ENCODE measurements at places on chromosomes 11 and 22.

DNA sequence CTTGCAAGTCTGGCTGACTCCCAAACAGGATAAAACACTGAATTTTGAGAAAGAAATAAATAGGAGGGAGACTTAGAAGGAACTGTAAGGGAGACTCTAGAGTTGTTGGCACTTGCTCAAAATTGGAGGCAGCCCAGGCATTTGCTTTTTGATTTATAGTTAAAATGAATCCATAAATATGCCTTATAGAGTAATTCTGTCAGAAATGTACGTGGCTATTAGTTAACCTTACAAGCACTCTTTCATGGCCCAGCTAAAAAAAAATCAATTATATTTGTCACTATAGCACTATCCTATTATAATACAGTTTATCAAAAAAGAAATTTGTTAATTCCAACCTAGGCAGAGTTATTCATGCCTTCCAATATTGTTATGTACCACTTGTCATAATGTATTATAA is 1000.0 kb upstream of the CHORDC1 start:
- DNase-seq = no peak

- DNase-seq = no peak
These were observed 27.6 kb upstream of the TOLLIP start for GRCh38 chr11:1336836-1337646.

GRCh38 chr11:2366276-2366675 is 10.8 kb upstream of the CD81 start:
- no peak for DNase-seq

DNA sequence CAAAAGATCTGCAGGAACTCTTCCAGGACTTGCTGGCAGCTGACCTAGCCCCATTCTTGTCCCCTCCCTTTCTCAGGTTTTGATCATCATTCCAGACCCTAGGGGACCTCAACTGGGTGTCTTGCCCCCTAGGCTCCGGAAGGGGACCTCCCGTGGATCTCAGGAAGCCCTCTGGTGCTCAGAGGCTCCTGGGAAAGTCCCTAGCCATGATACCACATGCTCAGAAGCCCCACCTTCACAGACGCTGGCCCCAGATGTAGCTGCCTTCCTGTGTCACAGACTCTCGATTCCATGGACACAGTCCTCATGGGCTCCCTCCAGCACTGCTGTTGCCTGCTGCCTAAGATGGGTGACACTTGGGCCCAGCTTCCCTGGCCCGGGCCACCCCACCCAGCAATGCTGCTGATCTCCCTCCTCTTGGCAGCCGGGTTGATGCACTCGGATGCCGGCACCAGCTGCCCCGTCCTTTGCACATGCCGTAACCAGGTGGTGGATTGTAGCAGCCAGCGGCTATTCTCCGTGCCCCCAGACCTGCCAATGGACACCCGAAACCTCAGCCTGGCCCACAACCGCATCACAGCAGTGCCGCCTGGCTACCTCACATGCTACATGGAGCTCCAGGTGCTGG is at the start of gene LRRC55:
Gene LRRC55, plus strand, starts transcription at position 276 of the 628 bp plus-strand sequence. Its CDS starts 70 bp downstream, at position 346.
- no peak for DNase-seq

- DNase-seq = no peak
These were observed 2.4 kb downstream of the LGR4 start for GRCh38 chr11:27470166-27470565.

DNA sequence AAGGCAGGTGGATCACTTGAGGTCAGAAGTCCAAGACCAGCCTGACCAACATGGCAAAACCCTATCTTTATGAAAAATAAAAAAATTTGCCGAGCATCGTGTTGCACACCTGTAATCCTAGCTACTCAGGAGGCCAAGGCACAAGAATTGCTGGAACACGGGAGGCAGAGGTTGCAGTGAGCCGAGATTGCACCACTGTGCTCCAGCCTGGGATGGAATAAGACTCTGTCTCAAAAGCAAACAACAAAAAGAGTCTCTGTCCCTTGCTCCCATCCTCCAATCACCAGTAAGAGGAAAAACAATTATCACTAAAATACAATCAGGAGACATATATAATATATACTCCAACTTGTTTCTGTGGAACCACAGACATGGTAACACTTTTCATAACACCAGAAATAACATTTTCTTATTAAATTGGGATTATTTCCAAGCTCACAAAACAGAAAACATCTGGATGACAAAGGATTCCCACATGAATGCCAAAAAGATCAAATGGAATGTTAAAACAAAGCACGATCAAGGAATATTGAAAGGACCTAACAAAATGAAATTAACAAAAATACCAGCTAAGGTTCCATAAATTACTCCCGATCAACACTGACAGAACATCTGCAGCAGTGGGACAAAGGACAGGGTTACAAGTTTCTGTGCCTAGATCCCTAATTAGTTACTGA is 15.2 kb downstream of the FCHSD2 start:
- no peak for DNase-seq

DNA sequence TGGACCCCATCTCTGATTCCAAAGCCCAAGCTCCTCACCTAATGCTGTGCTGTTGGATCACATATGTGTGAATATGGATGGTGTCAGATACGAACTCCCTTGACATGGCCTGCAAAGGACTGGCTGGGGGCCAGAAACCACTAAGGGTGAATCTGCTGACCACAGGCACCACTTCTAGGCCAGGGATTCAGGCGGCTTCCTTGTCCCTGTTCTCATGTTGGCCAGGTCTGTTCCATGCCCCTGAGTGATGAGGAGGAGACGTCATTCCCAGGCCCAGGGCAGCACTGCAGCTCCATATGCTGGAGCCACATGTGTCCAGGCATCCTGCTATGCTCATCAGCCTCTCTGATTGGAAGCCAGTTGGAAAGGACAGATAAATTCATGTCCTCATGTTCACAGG is 130.0 kb upstream of the BDNF start:
- DNase-seq = no peak

DNA sequence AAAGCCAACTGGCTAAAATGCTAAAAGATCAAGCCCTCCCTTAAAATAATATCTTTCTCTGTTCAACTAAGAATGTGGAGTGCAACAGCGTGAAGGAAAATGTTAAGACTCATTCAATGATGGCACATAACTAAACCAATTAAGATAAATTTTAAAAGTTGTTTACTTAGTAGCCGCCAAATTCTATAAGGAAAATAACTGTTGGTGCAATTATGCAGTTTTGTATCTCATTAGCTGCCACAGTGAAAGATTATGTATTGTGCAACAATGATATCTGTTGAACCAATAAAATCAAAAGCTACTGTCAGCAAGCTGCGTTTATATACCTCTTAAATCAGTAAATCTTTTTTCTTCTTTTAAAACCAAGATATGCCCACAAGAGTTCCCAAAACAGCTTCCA is 55.5 kb downstream of the SIK3 start:
- DNase-seq = no peak

GRCh38 chr11:113519989-113520613 is 44.9 kb upstream of the DRD2 start:
- DNase-seq = no peak

- no peak for DNase-seq
These were observed 230.3 kb upstream of the NARS2 start for GRCh38 chr11:78804991-78805390.

DNA sequence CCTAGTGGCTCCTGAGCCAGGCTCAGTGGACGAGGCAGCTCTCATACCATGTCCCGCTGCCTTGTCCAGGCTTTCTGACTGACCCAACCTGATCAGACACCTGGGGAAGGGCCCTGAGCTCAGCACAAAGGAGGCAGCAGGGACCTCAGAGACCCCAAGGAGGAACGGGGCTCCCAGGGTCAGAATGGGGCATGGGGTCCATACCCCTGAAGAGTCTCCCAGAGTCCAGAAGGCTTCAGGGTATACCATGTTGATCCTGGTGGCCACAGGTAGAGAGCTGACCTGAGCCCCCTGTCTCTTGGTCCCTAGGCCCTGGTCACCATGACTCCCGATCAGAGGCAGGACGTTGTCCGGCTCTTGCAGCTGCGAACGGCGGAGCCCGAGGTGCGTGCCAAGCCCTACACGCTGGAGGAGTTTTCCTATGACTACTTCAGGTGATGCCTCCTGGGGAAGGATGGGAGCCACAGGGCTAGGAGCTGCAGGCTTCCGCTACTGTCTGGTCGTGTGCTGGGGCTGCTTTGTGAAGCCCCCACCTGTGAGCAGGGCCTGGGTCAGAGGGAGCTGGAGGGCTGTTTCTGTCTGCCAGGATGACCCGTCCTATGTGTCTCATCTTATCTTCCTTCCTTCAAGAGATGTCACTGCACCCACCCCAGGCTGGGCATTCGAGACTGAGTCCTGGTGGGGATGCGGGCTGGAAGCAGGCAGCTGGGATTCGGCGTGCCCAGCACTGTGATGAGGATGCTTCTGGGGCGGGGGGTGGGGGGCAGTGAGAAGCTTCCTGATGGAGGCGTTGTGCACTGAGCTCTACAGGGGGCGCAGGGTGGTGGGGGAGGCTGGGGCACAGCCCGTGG is 74.2 kb downstream of the MYO7A start:
- DNase-seq = no peak

GRCh38 chr11:104856607-104857006 is 41.7 kb downstream of the CASP12 start:
- peak; percentile 6 for DNase-seq

DNA sequence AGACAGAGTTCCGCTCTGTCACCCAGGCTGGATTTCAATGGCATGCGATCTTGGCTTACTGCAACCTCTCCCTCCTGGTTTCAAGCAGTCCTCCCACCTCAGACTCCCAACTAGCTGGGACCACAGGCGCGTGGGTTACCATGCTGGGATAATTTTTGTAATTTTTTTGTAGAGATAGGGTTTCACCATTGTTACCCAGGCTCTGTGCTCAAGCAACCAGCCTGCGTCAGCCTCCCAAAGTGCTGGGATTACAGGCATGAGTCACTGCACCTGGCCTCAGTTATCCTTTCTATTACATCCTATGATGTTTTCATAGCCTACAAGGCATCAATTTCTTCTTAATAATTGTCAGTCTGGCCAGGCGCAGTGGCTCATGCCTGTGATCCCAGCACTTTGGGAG is 36.5 kb downstream of the LRRC74B start:
- DNase-seq = peak; percentile 11

GRCh38 chr11:8913961-8914660 is 3.1 kb downstream of the AKIP1 start:
- peak; percentile 73 for DNase-seq

DNA sequence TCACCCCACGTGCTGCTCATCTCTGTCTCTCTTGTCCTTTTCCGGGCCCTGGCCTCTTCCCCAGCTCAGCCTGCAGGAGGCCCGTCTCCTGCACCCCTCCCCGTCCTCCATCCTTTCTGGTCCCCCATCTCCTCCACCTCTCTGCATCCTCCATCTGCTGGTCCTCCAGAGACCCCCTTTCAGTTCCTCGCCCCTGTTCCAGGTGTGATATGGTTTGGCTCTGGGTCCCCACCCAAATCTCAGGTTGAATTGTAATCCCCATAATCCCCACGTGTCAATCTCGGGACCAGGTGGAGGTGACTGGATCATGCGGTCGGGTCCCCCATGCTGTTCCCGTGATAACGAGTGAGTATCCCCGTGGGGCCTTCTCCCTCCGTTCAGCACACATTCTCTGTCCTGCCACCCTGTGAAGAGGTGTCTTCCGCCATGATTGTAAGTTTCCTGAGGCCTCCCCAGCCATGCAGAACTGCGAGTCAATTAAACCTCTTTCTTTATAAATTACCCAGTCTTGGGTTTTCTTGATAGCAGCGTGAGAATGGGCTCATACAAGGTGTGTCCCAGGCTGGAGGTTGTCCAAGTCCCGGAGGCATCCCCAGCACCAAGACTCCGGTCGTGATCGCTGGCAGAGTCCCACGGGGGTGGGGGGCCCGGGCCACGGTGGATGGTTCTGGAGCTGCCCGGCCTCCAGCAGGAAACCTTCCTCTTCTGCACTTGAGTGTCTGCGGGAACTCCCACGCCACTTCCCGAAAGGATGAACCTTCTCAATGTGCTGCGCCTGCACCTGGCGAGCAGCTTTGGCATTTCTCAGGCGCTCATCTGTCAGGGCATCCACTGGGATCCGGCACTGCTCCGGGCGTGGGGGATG is 29.0 kb upstream of the TOLLIP start:
- no peak for DNase-seq

- no peak for DNase-seq
These were observed 2.3 kb downstream of the SHANK3 start for GRCh38 chr22:50674606-50675552.

DNA sequence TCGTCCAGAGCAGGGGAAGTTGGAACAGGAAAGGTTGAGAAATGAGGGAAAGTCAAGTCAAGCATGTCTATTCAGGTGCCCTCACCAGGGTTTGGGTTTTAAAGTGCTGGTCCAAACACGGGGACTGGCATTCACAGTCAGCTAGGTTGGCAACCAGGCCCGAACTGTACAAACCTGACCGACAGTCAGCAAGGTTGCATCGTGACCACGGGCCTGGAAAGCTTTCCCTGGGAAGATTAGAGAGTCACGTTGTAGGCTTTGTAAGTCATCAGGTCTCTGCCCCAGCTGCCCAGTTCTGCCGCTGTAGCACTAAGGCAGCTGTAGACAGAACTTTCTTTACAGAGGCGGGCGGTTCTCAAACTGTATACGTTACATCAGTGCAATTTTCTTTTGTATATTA is 7.4 kb downstream of the KRTAP5-10 start:
- no peak for DNase-seq

DNA sequence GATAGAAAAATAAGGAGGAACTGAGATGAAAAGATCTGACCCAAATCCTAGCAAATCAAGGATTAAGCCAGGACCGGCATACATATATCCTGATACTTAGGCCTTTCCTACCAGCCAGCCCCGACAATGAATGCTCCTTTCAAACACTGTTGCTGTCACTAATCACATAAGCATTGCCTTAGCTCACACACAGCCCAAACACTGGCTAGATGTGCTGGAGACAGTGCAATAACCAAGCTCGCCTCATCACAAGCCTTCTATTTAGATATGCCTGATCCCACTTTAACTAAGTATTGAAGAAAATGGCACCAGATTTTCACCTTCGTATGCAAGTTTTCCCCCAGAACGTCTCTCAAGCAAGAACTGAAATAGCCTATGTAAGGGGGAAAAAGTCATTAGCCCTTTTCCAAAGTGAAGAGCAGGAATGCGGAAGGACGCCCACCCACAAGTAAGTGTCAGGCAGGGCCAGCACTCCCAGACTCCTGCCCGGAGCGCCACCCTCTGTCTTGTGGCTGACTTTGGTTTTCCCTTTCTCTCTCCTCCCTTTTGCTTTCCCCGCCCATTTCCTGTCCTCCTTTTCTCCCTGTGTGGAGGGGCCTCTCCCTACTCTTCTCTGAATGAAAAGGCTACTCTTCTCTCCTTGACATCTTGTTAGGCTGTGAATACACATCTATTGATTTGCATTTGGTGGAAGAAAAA is 8.9 kb upstream of the OPCML start:
- DNase-seq = no peak

GRCh38 chr11:60530454-60531100 is 15.4 kb downstream of the MS4A13 start:
- no peak for DNase-seq

DNA sequence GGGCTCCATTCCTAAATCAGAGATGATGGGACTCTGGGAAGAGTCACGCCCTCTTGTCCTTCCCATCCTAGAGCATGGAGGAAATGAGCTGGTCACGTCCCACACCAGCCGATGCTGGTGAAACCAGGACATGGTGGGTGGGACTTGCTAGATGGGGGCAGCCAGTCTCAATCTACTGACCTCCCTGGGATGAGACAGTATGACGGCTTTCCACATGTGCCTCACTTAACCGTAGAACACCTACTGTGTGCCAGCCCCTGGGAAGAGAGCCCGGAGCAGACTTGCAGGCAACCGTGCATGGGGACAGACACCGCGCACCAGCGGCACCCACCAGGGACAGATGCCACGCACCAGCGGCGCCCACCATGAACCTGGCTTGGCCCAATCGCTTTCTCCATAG is 3.8 kb downstream of the OSBPL5 start:
- DNase-seq = no peak

GRCh38 chr11:43941257-43941994 is 1.0 kb upstream of the C11orf96 start:
- DNase-seq = peak; percentile 55
